Mesenteric fat pad (tissue), 1 donor: ENCODE measurements at places on chromosomes 5 and 9. TPM values are rescaled to one million over a fixed set of nuclear protein-coding genes. Genes with fewer than 3 reads are reported as not detected.

GRCh38 chr5:144189800-144190429, 19.2 kb downstream of the KCTD16 start:
- DNase-seq = no peak

- no peak for DNase-seq
These were observed 115.9 kb downstream of the CDC42SE2 start for GRCh38 chr5:131379723-131380122.

DNA sequence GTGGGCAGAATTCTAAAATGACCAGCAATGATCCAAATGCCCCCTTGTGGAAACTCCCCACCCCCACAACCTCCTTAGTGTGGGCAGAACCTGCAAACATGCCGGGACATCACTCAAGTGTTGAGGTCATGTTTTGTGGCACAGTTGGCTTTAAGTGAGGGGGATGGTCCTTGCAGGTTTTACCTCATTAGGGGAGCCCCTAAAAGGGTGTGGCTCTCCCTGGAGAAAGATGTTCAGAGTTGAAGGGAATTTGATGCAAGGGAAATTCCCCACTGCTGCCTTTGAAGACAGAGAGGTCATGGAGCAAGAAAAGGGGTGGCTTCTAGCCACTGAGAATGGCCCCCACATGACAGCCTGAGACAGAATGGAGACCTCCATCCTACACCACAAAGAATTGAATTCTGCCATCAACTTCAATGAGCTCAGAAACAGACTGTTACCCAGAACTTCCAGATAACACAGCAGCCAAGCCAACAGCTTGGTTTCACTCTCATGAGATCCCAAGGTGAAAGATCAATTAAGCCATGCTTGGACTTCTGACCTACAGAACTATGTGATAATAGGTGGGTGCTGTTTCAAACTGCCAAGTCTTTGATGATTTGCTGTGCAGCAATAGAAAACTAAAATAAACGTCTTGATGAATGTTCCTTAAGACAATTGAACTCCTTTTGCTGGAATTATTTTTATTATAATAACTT, 103.4 kb downstream of the MED10 start:
- DNase-seq = no peak

GRCh38 chr9:131467214-131467935, 35.3 kb upstream of the POMT1 start:
- peak; percentile 55 for DNase-seq

GRCh38 chr9:95642189-95642588, 125.4 kb upstream of the PTCH1 start:
- DNase-seq = no peak

The CFAP157 gene
- 0.19 TPM for total RNA-seq

The HRH2 gene
- total RNA-seq = 12.5 TPM
